GDM1 (cell line): ENCODE measurements at places on chromosomes 12 and 14.

DNA sequence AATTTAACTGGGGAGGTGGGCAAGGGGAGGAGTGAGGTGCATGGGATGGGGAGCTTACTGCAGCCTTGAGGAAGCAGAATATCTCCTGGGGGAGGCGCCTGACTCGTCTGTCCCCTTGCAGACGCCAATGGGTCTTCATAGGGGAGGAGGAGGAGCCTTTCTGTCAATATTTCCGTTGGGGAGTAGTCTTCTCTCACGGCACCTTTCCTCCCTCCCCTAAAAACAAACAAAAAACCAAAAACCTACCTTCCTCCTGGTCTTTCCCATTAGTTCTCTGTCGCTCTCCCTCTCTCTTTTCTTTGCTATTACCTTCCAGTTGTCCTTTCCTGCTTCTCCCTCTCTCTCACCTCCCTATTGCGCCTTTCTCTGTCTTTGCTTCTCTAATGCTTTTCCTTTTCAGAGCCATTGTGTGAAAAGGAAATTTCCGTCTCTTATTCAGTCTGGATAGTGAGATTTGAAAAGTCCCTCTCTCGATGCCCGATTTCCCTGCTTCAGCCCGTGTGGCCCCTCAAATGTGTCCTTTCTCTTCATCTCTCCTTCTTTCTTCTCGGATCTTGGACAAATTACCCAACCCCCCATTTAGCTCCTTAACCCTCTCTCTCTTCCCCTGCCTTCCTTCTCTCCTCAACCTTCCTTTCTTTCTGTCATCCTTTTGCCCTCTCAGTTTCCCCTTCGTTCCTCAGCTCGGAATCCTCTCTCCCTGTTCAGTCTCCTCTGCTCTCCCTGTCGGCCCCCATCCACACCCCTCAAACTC lies 5.9 kb downstream of the GPR84 start:
- DNase-seq, result no peak

- DNase-seq, result no peak
Measured at GRCh38 chr14:59664741-59665140, 88.1 kb upstream of the CCDC175 start.

GRCh38 chr12:116442946-116443345 lies 116.2 kb upstream of the MAP1LC3B2 start:
- DNase-seq, result no peak

DNA sequence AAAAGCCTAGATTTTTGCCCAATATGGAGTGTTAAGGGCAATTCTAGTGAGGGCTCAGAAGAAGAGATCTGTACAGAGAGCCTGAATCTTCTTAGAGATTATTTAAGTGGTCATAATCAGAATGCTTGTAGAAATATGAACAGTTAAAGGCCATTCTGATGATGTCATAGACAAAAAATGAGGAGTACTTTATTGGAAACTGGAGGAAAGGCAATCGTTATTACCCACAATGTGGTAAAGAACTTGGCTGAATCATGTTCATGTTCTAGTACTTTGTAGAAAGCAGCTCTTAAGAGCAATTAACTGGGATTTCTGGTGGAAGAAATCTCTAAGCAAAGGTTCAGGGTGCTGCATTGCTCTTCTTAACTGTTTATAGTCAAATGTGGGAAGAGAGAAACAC lies 36.4 kb upstream of the SYT10 start:
- no peak for DNase-seq

- DNase-seq, result no peak
Measured at GRCh38 chr14:71248194-71248593, 340.9 kb downstream of the PCNX1 start.

- DNase-seq, result no peak
Measured at GRCh38 chr14:67856827-67857226, 37.2 kb downstream of the RAD51B start.

GRCh38 chr14:60106339-60106738 lies 14.6 kb downstream of the PCNX4 start:
- DNase-seq, result no peak

DNA sequence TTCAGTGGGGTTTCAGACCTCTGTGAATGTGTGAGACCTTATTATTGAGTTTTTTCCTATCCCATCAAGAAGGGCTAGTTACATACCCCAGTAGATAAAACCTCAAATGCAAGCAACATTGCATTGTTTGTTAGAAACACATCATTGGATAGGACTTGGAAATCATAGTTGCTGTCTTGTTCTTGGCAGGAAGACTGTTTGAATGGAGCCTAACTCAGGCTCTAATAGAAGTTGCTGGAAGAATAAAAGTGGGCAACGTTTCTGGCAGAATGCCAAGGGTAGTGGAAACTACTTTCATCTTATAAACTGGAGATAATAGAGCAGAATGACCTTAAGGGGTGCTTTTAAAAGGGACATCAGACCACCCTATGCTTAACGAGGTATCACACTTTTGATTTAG lies 9.9 kb upstream of the PTHLH start:
- no peak for DNase-seq

DNA sequence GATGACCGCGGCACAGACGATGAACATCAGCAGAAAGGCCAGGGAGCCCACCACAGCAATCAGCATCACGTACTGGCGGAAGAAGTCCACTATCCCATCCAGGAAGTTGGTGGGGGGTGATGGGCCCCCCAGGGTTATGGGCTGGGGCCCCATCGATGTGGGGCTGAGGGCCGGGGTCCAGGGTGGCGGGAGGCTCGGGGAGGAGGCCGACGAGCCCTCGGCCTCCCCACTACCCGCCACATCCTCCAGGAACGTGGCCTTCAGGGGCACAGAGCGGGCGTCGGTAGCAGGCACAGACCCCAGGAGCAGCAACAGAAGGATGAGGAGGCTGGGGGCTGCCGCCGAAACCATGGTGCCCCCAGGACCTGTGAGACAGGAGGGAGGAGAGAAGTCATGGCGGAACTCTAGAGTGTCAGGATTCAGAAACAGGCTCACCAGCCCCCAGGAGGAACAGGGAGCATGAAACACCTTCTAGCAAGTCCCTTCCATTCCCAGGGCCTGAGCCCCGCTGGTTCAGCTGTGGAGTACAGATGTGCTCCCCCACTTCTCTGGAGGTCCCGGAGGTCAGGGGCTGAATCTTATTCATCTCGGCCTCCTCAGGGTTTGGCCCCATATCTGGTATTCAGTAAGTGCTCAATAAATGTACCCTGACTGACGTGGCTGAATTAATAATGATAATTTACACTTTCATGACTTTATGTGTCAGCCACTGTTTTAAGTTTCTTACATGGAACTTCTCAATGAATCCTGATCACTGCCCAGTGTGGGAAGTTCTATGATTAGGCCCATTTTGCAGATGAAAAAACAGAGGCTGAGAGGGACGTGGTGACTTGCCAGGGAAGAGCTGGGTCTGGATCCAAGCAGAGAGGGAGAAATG lies 5.6 kb downstream of the TMEM119 start:
- no peak for DNase-seq

GRCh38 chr12:113396828-113397496 lies 6.7 kb downstream of the SDS start:
- no peak for DNase-seq

DNA sequence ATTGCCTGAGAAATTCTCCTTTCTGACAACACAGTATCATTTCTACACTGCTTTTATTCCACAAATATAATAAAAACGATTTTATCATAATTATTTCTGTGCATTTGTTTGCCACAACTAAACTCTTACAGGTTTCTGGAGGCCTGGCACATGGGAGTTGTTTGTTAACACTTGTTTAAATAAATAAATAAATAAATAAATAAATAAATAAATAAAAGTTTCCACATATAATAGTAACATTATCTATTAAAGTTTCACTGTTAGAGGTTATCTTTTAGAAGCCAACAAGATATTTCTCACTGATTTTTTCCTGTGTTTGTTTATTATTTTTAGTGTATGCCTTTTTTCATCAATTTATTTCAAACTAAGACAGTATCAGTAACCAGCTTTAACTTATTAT lies 323.3 kb downstream of the FOXG1 start:
- no peak for DNase-seq

DNA sequence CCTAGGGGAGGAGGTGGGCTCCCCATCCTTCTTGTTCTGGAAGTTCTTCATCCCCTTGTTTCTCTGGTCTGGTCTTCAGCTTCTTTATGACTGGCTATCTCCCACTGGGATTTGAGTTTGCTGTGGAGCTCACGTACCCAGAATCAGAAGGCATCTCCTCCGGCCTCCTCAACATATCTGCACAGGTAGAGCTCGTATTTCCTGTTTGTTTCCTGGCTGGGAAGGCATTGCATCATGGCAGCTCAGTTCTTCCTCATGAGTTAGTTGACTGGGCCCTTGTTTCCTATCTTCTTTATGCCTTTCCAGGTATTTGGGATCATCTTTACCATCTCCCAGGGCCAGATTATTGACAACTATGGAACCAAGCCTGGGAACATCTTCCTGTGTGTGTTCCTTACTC lies 19.8 kb downstream of the ERG28 start:
- no peak for DNase-seq

DNA sequence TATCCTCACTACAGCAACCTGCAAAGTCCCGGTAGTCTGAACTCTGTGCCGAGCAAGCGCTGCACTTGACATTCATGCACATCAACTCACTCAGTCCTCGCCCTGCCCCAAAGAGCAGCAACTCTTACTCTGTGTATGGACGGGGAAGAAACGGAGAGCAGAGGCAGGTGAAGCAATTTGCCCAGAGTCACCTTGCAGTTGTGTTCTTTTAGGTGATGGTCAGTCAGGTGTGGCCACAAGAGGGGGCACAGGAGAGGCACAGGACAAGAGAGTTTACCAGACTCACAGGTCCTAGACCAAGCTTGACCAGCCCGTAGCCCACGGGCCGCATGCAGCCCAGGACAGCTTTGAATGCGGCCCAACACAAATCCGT lies 39.1 kb downstream of the TSPAN11 start:
- no peak for DNase-seq

- peak; percentile 68 for DNase-seq
Measured at GRCh38 chr14:21024585-21025370, at the start of gene NDRG2. Gene NDRG2 (minus strand): TSS chr14:21025061. CDS start chr14:21023315, 1,746 bp downstream.

GRCh38 chr12:21651821-21652220 lies 5.8 kb downstream of the LDHB start:
- no peak for DNase-seq

DNA sequence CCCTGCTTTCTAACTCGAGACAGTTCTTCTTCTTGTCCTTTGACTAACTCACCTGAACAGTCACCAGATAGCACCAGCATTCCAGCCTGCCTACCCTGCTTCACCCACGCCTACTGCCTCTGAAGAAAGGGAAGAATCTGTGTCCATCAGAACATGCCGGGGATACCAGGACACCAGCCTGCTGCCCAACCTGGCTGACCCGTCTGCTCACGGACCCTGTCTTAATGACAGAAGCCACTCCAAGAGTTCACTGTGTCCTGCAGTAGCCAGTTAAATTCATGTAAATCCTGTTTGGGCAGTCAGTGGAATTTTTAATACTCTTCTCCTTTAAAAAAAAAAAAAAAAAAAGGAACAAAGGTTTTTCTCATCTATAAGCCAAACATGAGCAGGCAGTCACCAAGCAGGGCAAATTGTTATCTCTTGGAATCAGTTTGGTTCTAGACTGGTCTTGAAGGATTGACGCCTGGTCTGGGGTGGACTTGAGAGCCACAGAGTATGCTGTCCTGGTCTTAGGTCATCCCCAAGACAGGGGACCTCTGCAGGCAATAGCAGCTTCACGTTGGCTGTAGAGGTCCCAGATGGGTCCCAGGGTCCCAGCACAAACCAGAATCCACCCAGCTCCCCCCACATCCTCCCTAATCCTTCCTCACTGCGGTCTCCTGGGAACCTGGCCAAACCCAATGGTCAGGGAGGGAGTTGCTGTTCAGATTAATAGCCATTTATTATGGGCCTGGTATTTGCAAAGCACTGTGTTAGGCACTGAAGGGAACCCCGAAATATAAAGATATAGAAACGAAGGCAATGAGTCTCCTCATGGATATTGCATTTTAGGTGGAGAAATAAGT lies 181.1 kb upstream of the HIF1A start:
- no peak for DNase-seq

- DNase-seq, result no peak
Measured at GRCh38 chr14:23514644-23514957, 37.0 kb downstream of the ZFHX2 start.

DNA sequence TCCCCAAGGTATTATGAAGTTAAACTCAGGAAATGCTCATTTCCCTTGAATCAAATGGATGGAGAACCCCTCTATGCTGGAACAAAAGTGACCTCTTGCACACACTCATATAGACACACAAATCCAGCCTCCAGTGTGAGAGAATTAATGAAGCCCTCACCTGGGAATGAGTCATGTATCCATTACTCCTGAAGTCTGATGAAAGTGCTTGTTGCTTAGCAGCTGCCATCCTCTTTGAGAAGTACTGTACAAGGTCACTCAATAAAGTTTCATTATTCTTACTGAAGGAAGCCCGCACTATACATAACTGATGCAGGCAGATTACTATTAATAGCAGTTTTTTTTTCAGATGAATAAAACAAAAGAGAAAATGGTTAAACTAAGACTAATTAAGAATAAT lies 102.3 kb downstream of the RERG start:
- DNase-seq, result no peak

- DNase-seq, result no peak
Measured at GRCh38 chr12:71465796-71466195, 26.2 kb downstream of the LGR5 start.

GRCh38 chr12:65170209-65170881 lies 962 bp downstream of the LEMD3 start:
- no peak for DNase-seq

GRCh38 chr14:55599250-55599879 lies 19.4 kb downstream of the KTN1 start:
- no peak for DNase-seq

DNA sequence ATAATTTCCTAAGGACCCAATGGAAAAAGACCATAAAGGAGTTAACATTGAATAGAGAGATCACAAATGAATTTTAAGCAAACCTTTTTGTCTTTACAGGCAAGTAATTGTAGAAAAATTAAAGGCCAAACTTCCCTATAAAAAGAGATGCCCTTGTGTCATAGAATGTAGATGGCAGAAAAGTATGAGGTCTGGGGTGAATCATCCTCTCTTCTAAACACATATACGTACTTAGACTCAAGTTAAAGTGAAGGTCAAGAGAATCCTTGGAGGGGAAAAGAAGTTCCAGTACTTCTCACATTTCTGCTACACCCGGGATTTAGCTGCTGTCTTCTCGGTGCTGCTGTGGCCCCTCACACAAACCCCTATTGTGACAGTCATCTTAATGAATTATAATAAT lies 116.2 kb upstream of the ARID2 start:
- DNase-seq, result no peak

DNA sequence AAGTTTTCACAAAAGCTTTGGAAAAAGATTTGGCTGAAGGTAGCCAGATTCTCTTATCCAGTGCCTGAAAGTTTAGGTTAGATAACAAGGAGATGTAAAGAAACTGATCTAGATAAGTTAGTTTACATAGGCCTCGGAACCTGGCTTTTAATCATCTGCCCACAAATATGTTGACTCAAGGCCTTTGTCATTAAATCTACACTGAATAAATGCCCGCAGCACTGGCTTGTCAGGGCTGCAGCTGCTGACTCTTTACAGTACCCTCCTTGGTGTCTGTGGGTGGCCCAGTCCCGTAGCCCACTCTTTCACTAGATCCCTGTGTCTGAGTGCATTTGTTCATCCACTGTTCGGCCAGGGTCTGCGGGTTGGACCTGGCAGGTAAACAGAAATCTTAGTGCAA lies 58.0 kb downstream of the TMEM116 start:
- no peak for DNase-seq

DNA sequence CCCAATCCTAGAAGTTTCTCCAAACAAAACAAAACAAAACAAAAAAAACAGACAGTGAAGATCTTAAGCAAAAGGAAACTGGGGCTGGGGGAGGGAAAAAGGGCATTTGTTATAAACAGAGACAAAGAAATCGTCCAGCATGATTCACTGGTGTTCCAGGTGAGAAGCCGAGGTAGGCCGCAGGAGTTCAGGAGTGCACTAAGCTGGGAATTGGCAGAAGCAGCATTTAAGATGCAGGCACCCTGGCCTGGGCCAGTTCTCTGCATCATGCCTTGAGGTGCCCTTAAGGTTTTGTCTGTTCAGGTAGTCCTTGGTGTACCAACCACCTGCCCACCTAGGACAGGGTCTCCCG lies 11.2 kb downstream of the TBX3 start:
- no peak for DNase-seq
